ENCODE measurements at places on chromosomes 4 and X.

DNA sequence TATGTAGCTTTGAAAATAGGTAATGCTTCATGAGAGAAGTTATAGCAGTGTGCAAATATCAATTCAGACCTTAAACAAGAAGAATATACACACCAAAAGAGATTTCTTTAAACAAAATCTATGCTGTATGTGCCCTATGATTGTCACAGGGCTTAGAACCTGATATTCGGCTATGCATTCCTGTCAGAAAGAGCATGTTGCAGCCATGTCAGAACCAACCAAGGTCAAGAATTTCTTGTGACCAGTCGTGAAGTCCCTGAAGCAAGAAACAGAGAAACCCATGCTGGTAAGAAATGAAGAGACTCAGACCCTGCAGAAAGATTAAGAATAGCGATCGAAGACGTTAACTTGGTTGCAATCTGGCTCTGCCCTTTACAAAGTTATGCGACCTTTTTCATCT, 210.3 kb upstream of the SPIN4 start:
- no peak for DNase-seq

DNA sequence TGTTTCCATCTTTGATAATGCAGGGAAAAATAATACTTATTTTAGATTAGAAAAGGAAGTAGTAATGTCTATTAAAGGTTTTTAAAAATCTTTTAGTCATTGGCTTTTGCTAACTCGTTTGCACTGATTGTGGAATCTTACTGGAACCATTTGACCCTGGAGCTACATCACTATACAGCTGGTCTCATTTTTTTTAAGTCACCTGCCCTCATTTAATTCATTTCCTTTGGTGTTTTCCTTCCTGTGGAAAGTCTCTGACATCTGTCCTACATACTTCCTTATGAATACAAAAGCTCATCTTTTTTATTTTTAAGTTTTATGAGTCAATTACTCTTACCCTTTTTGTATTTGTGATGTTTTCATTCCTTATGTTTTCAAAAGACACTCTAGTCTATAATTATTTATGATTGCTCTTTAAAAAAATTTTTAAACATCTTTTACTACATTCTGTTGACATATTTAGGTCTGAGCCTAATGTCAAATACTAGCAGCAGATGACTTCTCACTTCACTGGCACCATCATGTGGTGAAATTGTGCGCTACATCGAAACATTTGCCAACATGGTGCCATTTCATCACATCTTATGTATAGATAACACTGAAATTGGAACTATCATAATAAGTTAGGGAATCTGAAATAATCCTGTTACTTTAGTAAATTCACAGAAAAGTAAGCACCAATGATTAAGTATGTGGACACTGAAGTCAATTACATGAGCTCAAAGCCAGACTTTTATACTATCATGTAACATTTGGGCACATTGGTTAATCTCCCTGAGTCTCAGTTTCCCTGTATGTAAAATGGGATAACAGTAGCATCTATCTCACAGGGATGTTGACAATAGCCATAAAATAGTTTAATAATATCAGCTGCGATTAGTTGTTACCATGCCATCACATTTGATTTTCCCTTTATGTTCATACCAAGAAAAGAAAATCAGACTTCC, 9.4 kb upstream of the MMAA start:
- DNase-seq: peak; percentile 64

- DNase-seq: no peak
Measured at GRCh38 chrX:83108278-83108677, 399.8 kb upstream of the POU3F4 start.

- DNase-seq: no peak
Measured at GRCh38 chr4:1508161-1509160, 102.2 kb upstream of the NKX1-1 start.

DNA sequence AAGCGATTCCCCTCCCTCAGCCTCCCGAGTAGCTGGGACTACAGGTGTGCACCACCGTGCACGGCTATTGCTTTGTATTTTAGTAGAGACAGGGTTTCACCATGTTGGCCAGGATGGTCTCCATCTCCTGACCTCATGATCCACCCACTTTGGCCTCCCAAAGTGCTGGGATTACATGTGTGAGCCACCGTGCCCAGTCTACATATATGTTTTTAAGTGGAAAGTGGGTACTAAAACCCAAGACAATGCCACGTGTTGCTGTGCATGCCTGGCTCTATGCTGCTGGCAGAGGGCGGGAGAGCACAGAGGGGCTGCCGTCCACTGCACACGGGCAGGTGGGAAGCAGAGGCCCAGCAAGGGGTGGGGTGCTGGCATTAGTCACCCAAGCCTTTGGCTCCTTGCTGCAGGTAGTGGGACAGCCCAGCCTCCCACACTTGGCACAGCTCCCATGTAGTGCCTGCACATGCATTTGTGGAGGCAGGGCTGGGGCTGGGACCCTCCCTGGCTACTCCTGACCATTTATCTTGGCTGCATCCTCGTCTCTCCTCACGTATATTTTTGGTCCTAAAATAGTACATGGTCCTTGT, 3.5 kb downstream of the EMD start:
- DNase-seq: no peak

DNA sequence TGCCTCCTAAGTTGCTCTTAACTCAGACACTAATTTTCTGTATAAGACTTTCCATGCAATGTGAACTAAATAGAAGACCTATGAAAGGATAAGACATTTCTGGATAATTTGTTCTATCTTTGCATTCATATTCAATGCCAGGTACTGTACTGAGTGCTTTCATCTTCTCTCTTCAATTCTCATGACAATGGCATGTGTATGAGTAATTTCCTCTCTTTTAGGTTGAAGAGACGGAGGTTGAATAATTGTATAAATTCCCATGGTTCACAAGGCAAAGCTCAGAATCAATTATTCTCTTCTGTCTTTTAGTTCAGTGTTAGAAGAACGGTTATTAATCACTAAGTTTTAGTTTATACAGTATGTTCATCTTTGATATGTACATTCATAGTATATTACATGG, 29.3 kb upstream of the CFAP299 start:
- no peak for DNase-seq

DNA sequence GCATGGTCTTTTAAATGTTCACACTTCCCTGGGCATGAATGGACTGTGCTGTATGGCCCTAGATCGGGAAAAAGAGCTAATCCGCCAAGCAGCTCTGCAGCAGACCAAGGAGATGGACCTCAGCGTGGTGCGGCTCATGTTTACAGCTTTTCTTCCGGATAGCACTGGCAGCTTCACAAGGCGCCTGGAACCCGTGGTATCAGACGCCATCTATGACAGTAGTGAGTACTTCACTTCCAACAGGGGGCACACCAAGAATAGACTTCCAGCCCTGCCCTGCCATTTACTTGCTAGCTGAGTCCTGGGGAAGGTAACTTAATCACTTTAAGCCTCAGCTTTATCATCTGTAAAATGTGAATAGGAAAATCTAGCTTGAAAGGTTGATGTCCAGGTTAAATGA, 77.7 kb downstream of the NFKB1 start:
- no peak for DNase-seq

GRCh38 chrX:16659321-16659720, 9.4 kb downstream of the S100G start:
- no peak for DNase-seq

GRCh38 chr4:85431881-85432485, 43.0 kb upstream of the ARHGAP24 start:
- no peak for DNase-seq

GRCh38 chrX:42519666-42520231, 258.2 kb downstream of the PPP1R2C start:
- no peak for DNase-seq

DNA sequence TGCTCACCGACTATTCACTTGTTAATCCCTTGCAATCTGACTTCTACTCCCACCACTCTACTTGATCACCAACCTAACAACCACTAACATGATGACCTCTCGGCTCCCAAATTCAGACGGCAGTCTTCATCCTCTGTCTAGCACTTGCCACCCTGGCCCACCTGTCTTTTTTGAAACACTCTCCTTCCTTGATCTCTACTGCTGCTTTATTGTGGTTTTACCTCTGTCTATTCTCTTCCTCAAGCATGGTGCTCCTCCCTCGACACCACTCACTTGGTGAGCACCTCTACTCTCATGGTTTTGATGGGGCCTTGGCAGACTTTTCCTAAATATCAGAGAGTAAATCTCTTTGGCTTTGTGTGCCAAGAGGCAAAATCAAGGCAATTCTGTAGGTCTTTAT, 21.7 kb upstream of the CXCR3 start:
- DNase-seq: no peak

DNA sequence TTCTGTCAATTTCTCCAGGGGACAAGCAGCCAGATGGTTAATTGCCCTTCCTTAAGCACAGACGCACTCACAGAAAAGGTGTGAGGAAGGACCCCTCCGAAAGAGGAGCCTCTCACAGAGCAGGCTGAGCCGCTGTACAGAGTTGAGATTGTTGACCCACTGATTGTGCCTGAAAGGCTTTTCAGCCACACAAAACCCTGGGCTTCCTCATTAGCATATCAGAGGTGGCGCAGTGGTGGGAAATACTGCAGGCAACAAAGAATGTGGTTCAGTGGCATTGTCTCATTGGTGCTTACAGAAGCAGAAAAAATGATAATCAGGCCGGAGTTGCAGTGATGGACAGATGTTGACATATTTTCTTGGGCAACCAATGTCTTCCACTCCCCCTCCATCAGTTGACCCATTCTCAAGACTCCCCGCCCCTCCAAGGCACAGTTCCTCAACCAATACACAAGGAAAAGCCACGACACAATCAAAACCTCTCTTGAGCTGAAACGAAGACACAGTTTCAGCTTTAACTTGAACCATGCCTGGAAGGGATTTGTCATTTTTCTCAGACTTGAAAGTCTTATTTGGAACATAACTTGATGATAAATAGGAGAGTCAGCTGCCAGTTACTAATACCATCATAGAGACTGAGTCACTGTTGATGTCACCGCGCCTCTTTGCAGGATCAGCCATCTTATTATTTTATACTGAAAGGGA, 53.1 kb downstream of the ATXN3L start:
- DNase-seq: no peak
